Tibial nerve (tissue), 4 donors: ENCODE measurements at places on chromosomes 6 and 20.
A peak's percentile ranks its signal among the peaks of the same experiment; 100 is the strongest.

DNA sequence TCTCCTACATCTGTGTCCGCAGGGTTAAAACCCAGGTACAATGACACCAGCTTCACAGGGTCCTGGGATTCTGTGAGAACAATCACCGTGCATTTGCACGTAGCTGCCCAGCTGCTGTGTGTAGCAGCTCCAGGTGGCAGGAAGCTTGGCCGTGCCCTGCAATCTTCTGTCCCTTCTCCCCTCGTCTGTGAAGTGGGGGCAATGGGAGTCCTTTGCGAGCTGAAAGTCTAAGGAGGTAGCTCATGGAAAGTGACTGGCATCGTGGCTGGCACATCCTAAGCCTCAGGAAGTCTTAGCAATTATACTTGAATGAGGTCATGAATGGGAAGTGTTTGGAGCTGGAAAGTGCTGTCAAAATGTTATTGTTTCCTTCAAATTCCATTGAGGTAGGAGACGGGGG, 137.1 kb downstream of the SMOC2 start:
- no peaks in the 10 kb centered on the region for H3K27me3 ChIP-seq
- no peaks in the 10 kb centered on the region for H3K4me1 ChIP-seq

GRCh38 chr6:45584127-45584526, 206.4 kb upstream of the SUPT3H start:
- H3K27ac ChIP-seq: no peak overlapping the region
- H3K4me1 ChIP-seq: no peaks in the 10 kb centered on the region
- no peak for DNase-seq
- H3K4me3 ChIP-seq: no peak overlapping the region

GRCh38 chr6:21377356-21377755, 216.2 kb upstream of the SOX4 start:
- no peak overlapping the region for H3K4me3 ChIP-seq
- H3K27ac ChIP-seq: no peak overlapping the region
- no peak for DNase-seq
- H3K27me3 ChIP-seq: no peaks in the 10 kb centered on the region
- H3K4me1 ChIP-seq: no peaks in the 10 kb centered on the region
- H3K36me3 ChIP-seq: no peaks in the 10 kb centered on the region

DNA sequence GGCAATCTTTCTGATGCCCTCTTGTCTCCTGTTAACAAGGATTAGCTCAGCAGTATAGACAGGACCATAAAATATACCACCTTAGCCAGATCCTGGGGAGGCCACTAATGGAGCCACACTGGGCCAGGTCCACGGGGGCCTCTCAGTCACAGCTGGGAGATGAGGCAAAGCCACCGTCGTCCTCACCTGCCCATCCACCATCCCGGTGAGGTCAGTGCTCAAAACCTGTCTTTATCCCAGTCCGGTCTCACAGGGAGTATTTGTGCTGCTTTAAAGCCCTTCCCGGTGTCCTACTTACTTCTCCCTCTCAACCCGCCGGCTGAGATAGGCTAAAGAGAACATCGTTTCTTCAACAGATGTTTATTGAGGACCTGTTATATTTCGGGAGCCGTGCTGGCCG, 104.3 kb downstream of the EDN3 start:
- no peaks in the 10 kb centered on the region for H3K27me3 ChIP-seq
- H3K36me3 ChIP-seq: no peaks in the 10 kb centered on the region
- H3K27ac ChIP-seq: no peak overlapping the region
- H3K4me1 ChIP-seq: peaks cover 19% of the 10 kb centered on the region

DNA sequence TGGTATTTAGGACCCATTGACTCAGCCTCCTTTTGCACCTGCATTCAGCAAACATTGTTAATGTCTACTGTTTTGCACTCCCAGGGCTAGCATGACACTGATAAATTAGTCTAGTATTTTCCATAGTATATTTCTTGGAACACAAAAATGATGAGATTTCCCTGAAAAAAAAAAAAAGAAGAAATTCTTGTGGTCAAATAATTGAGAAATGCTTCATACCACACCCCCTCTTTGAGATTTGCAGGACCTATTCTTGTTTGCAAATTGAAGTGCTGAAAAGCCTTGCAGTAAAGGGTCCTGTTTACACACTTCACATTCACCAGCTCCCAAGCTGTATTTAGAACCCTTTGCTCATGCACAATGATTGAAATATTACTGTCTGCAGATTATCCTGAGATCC, 36.3 kb upstream of the CLIC5 start:
- H3K36me3 ChIP-seq: no peaks in the 10 kb centered on the region
- H3K27ac ChIP-seq: no peak overlapping the region
- H3K27me3 ChIP-seq: no peaks in the 10 kb centered on the region

GRCh38 chr6:79518842-79519241, 18.4 kb downstream of the LCA5 start:
- H3K4me3 ChIP-seq: no peak overlapping the region
- no peak overlapping the region for H3K27ac ChIP-seq
- no peak for DNase-seq
- no peaks in the 10 kb centered on the region for H3K4me1 ChIP-seq

GRCh38 chr6:161635975-161636374, 362.1 kb upstream of the AGPAT4 start:
- H3K27me3 ChIP-seq: no peaks in the 10 kb centered on the region
- H3K4me3 ChIP-seq: no peak overlapping the region
- H3K27ac ChIP-seq: no peak overlapping the region
- DNase-seq: no peak
- H3K4me1 ChIP-seq: peaks cover 24% of the 10 kb centered on the region
- no peaks in the 10 kb centered on the region for H3K36me3 ChIP-seq

DNA sequence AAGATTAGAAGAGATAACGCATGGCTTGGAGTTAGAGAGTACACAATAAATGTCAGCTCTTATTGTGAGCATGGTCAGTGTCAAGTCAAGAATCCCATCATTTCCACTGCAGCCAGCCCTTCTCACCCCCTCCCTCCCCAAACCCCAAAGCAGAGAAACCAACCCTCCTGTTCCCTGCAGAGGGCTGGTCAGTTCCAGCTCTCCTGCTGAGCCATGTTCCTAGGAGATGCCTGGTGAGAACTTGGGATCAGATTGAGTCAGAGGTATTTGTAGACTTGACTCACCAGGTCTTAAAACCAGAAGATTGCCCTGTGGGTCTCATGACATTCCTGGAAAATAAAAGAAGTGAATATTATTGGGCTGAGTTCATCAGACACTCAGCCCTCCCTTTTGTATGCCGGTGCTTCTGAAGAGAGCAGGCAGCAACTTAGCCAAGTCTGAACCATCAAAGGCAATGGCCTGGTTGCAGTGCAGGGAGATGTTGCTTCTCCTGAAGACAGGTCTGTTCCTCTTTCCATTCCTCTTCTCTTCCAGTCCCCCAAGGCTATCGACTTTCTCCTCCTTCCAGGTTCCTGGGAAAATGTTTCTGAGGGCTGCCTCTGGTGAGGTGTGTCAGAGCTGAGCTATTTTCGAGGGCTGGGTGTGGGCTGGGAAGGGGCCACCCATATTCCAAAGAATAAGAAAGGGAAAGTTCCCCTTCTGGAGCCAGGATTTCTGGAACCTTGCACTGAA, 278.2 kb upstream of the SUPT3H start:
- no peaks in the 10 kb centered on the region for H3K27me3 ChIP-seq
- H3K27ac ChIP-seq: no peak overlapping the region
- H3K4me1 ChIP-seq: no peaks in the 10 kb centered on the region
- H3K4me3 ChIP-seq: no peak overlapping the region

DNA sequence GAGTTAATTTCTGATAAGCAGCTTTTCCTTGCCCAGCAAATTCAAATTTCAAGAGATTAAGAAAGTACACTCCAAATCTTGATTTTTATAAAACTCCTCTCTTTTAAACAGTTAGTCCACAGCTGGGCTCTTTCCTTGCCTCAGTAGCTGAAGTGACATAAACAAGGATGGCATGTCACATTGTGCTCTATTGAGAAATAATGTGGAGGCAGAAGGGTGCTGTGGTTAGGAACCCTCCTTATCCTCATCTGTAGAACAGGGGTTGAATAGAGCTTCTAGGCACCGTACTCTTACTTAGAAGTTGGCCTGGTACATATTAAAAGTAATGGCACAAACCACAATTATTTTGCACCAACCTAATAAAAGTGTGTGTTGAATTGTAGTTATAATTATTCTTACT, 70.3 kb downstream of the RSPO3 start:
- H3K27ac ChIP-seq: no peak overlapping the region
- DNase-seq: no peak
- no peak overlapping the region for H3K4me3 ChIP-seq
- no peaks in the 10 kb centered on the region for H3K27me3 ChIP-seq

DNA sequence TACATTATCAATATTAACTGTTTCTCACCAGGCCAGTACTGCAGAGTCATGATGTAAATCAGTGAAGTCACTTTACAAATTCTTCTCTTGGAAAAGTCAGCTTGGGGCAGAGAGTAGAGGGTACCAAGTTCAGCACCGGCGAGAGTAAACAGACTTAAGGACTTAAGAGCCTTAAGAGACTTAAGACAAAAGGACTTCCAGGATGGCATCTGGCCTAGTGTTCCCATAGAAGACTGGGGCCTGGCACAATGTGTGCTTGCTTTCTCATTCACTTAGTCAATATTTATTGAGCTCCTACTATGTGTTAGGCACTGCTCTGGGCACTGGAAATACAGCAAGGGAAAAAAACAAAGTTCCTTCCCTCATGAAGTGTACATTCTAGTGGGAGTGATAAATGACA, 1.4 kb upstream of the SNPH start:
- H3K36me3 ChIP-seq: no peaks in the 10 kb centered on the region
- peaks cover 10% of the 10 kb centered on the region for H3K4me1 ChIP-seq
- no peak for DNase-seq

GRCh38 chr6:4135665-4136353, 434 bp upstream of the ECI2 start:
- H3K36me3 ChIP-seq: no peaks in the 10 kb centered on the region
- H3K4me1 ChIP-seq: no peaks in the 10 kb centered on the region
- no peaks in the 10 kb centered on the region for H3K27me3 ChIP-seq
- peak overlapping the region; percentile 87 for H3K27ac ChIP-seq

DNA sequence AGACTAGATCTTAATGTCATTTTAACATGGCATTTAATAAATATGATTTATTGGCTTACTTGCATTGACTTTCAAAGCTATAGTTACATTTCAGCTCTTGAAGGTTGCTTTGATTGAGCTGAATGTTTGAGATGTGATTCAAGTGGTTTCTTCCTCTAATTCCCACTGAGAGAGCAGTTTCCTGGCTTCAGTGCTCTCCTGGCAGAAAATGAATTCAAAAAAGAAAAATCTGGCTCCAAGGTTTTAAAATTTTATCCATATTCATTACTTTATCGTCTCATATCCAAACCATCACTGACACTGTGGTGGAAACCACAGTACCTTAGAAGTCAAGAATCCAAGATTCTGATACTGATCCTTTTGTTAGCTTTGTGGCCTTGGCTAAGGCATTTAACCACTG, 263.1 kb upstream of the HSF2 start:
- no peak overlapping the region for H3K27ac ChIP-seq
- no peaks in the 10 kb centered on the region for H3K4me1 ChIP-seq
- no peaks in the 10 kb centered on the region for H3K27me3 ChIP-seq
- no peak overlapping the region for H3K4me3 ChIP-seq
- no peaks in the 10 kb centered on the region for H3K36me3 ChIP-seq
- no peak for DNase-seq

DNA sequence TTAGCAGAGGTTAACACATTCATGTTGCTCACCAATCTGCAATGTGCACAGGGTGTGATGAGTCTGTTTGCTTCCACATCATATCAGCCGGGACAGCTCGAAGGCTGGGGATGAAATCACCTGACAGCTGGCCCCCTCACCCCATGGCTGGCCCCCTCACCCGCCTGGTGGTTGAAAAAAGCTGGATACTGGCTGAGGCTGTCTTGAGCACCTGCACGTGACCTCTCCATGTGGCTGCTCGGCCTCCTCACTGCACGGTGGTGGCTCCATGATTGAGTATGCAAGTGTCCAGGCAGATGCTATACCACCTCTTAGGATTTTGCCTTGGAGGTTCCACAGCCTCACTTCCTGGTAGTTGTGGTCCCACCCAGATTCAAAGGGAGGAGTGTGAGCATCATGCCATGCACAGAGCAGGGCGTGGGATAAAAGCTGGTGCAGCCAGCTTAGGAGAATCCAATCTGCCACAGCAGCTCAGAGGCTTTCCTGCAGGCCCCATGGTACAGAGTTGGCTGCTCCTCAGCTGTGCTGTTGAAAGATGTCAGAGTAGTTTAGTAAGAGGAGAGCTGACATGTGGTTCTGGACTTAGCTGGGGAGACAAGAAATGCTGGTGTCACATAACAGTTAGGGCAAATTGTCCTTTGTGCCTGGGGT, 29.6 kb upstream of the SYNDIG1 start:
- H3K4me3 ChIP-seq: no peak overlapping the region
- no peaks in the 10 kb centered on the region for H3K36me3 ChIP-seq
- H3K27me3 ChIP-seq: no peaks in the 10 kb centered on the region
- H3K4me1 ChIP-seq: no peaks in the 10 kb centered on the region
- no peak overlapping the region for H3K27ac ChIP-seq

GRCh38 chr20:51017251-51017650, 5.7 kb downstream of the KCNG1 start:
- H3K27me3 ChIP-seq: no peaks in the 10 kb centered on the region
- no peaks in the 10 kb centered on the region for H3K36me3 ChIP-seq
- H3K4me1 ChIP-seq: no peaks in the 10 kb centered on the region
- no peak overlapping the region for H3K4me3 ChIP-seq

- no peaks in the 10 kb centered on the region for H3K4me1 ChIP-seq
- peak overlapping the region; percentile 99 for H3K27ac ChIP-seq
- DNase-seq: no peak
- H3K27me3 ChIP-seq: no peaks in the 10 kb centered on the region
These were observed 1.1 kb upstream of the TBC1D32 start for GRCh38 chr6:121335087-121336008.

GRCh38 chr20:37202267-37202943, 23.1 kb upstream of the MROH8 start:
- DNase-seq: peak; percentile 51
- peaks cover 5% of the 10 kb centered on the region for H3K4me1 ChIP-seq
- H3K27ac ChIP-seq: peak overlapping the region; percentile 22
- peaks cover 85% of the 10 kb centered on the region for H3K36me3 ChIP-seq

- H3K4me3 ChIP-seq: no peak overlapping the region
- peaks cover 8% of the 10 kb centered on the region for H3K36me3 ChIP-seq
- H3K27me3 ChIP-seq: no peaks in the 10 kb centered on the region
- DNase-seq: peak; percentile 61
These were observed 3.1 kb downstream of the GABRR2 start for GRCh38 chr6:89311853-89312531.

- DNase-seq: no peak
- no peak overlapping the region for H3K4me3 ChIP-seq
- H3K36me3 ChIP-seq: no peaks in the 10 kb centered on the region
- H3K27me3 ChIP-seq: no peaks in the 10 kb centered on the region
- no peaks in the 10 kb centered on the region for H3K4me1 ChIP-seq
These were observed 114.8 kb downstream of the TFAP2A start for GRCh38 chr6:10300071-10300470.
